ENCODE measurements at places on chromosomes 7 and 10.

DNA sequence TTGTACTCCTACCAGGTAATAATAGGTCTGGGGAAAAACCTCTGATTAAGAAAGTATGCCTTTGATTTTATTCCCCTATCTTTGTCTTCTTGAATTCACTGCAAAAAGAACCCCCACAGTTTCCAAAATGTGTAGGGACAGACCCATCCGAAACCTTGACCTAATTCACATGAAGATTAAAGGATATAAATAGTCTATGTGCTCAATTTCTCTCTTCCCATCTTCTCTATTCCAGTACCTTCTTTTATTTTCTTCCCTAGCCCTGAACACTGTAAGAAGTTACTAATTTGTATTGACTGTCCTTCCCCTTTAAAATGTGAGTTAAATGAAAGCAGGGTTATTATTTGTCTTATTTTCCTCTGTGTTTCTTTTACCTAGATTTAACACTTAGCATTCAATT lies 135.3 kb downstream of the HBP1 start:
- DNase-seq = no peak

GRCh38 chr10:109159351-109159750 lies 764.0 kb downstream of the XPNPEP1 start:
- DNase-seq = no peak

- no peak for DNase-seq
Measured at GRCh38 chr10:3408603-3409365, 236.2 kb upstream of the PITRM1 start.

DNA sequence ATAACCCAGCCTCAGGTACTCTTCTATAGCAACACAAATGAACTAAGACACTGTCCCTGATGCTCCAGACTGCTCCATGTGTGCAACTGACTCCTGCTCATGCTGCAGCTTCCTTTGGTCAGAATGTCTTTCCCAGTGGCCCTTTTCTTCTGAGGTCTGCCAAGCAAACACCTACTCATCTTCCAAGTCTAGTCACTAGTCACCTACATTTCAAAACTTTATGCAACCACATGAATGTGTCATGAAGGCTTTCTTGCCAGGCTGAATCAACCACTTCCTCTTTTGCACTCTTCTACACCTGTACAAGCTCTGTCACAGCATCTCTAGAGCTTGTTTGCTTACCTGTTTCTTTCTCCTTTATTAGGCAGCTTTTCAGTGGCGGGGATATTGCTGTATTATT lies 75.8 kb downstream of the LSMEM1 start:
- DNase-seq = no peak

- DNase-seq = peak; percentile 76
Measured at GRCh38 chr10:88281592-88282347, 301.3 kb downstream of the RNLS start.

- DNase-seq = no peak
Measured at GRCh38 chr7:118175740-118176139, 8.2 kb upstream of the LSM8 start.

GRCh38 chr10:27741173-27742091 lies 4.2 kb downstream of the MKX start:
- DNase-seq = no peak

DNA sequence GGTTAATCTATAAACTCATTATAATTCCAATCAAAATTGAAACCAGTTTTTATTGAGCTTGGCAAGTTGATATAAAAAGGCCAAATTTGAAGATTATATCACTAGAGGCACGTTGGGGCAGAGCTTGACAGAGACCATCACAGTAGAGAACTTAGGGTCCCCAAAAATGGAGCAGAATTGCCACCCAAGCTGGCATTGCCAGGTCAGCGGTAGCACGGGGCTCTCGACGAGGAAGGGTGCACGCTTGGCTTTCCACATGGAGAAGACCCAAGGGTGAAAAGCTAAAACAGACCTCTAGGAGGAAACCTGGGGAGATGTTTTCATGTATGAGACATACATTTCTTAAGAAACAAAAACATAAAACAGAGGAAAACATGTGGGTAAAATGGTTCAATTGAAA lies 4.3 kb upstream of the JAKMIP3 start:
- DNase-seq = no peak

DNA sequence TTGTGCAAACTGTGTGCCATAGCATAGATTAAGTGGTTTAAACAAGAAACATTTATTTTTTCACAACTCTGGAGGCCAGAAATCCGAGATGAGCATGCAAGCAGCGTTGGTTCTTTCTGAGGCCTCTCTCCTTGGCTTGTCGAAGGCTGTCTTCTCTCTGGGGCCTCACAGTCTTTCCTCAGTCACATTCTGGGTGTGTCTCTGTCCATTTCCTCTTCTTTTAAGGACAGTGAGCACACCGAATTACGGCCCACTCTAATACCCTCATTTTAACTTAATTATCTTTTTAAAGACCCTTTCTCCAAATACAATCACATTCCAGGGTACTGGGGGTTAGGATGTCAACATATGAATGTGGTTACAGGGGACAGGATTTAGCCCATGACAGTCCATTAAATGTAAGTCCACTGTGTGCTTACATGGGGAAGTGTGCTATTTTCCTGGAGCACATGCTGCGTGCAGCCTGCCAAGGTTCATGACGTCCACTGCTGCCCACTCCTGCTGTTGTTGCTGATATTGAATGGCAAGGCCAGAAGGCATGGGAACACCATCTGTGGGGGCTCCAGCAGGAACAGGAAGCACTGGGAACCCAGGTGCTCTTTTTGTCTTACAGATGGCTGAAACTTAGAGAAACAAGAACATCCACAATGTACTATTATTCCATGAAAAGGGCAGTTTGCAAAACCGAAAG lies 365.5 kb downstream of the GALNT17 start:
- DNase-seq = no peak

DNA sequence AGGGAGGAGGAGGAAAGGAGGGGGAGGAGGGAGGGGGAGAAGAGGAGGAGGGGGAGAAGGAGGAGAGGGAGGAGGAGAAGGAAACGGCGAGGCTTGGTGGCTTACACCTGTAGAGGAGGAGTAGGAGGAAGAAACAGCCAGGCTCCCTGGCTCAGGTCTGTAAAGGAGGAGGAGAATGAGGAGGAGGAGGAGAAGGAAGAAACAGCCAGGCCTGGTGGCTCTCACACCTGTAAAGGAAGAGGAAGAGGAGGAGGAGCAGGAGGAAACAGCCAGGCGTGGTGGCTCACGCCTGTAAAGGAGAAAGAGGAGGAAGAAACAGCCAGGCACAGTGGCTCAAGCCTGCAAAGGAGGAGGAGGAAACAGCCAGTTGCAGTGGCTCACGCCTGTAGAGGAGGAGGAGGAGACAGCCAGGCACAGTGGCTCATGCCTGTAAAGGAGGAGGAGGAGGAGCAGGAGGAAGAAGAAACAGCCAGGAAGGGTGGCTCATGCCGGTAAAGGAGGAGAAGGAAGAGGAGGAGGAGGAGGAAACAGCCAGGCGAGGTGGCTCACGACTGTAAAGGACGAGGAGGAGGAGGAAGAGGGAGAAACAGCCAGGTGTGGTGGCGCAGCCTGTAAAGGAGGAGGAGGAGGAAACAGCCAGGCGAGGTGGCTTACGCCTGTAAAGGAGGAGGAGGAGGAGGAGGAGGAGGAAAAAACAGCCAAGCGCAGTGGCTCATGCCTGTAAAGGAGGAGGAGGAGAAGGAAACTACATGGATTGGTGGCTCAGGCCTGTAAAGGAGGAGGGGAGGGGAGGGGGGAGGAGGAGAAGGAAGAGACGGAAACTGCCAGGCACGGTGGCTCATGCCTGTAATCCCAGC lies 14.9 kb upstream of the CRCP start:
- DNase-seq = peak; percentile 69

DNA sequence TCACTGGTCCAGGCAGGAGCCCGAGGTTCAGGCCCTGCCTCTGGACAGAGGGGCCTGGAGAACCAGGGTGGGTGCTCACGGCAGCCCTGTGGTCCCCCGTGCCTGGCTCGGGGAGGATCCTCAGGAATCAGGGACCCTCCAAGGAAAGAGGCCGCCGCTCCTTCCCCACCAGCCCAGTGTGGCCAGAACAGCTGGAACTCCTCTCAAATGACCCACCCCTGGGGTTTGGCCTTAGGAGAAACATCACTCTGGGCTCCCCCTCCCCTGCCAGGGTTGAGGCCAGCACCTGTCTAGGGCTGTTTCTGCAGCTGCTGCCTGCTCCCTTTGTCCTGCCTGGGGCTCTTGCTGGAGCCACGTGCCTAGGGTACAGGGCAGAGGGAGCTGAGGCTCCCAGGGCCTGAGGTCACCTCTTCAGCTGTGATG lies 161.0 kb downstream of the RNF216 start:
- no peak for DNase-seq

- DNase-seq = peak; percentile 52
Measured at GRCh38 chr7:29287366-29287765, 92.8 kb downstream of the CHN2 start.

- DNase-seq = no peak
Measured at GRCh38 chr7:150323682-150324372, 482 bp upstream of the ACTR3C start.

DNA sequence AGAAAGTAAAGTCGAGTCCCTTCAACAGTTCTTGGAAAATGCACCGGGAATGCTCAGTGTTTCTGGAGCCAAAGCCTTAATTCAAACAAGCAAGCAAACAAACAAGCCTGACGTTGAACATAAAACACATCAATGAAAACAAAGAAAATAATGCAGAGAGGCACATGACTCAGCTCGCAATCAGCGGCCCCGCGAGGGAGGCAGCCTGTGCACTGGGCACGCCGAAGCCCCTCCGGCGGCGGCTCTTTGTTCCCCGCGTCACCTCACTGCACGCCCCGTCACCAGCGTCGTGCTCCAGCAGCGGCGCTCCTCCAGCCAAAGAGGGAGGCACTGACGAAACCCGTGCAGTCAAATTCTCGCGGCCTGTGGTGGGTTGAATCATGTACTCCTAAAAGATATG lies 151.5 kb downstream of the DNAJB6 start:
- no peak for DNase-seq

GRCh38 chr10:89798092-89798491 lies 96.7 kb downstream of the KIF20B start:
- DNase-seq = no peak

GRCh38 chr7:137930581-137930980 lies 71.3 kb downstream of the CREB3L2 start:
- no peak for DNase-seq

DNA sequence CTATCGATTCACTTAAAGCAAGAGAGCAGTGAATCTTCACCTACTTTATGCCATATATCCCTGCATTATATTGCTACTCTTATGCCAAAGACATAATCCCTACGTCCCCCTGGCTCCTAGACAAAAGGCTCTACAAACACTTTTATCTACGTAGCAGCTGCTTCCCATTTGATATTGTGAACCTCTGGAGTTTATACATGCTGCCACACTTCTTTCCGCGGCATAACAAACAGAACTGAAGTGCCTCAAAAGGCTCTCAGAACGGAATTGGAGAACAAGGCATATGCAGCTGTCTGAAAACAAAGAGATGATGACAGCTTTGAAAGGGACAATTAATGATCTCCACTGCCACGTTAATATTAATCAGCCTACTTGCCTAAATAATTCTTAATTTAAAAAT lies 985.6 kb upstream of the LRRN3 start:
- no peak for DNase-seq

GRCh38 chr10:106181501-106181900 lies 983.0 kb downstream of the SORCS1 start:
- DNase-seq = peak; percentile 82

DNA sequence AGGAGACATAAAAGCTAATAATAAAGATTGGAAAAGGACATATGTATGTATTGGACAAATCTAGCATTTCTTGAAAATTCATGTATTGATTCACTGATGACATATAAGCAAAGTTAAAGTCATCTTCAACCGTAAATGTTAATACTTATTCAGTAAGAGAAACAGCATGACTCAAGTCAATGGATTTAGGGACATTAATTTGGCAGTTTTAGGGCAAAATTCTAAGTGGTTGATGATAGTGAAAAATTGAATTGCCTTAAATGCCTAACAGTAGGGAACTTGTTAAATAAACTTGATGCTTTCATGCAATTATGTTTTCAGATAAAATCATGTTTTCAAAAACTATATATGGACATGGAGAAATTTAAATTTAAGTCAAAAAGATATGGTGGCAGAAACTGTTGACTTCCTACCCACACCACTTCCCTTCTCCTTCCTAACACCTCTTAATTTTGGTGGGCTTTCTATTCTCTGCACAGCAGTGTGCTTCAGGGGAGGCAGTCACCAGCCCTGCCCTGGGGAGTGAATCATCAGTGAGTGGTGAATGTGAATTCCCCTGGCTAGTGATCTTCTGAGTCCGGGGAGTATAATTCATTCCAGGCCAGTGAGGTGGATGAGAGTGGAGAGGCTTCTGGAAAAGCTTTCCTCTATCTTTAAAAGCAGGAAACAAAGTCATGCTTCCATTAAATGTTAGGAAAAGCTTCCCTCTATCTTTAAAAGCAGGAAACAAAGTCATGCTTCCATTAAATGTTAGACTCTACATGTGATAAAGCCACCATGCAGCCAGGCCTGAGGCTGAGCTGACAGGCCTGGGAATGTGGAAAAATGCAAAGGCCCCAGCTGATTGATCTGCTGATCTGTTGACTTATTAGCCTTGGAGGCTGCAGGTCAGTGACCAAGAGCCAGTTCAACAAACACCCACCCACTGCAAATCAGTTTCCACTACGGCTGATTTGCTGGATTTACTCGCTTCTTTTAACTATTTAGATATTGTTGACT lies 25.2 kb upstream of the ITGB1 start:
- peak; percentile 83 for DNase-seq
